ENCODE measurements at places on chromosomes 1 and 21.
A peak's percentile ranks its signal among the peaks of the same experiment; 100 is the strongest.

DNA sequence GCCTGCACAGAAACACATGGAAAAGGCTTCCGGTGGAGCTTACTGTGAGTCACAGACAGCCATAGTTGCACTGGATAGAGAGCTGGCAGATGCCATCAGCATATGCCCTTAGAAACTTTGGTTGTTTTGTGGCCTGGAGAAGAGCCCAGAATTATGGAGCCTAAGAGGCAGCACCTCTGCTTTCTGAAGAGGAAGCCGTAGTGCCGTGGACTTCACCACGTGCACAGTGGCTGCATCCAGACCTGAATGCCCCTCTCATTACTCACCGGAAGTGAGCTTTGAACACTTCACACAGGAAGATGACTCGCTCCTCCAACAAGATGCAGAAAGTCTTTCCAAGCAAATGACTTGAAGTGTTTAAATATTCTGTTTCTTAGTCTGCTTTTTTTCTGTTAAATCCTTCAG lies 28.4 kb downstream of the JUN start:
- DNase-seq, result peak; percentile 40

- DNase-seq, result no peak
These were observed 6.4 kb upstream of the CDK11B start for GRCh38 chr1:1664941-1665814.

DNA sequence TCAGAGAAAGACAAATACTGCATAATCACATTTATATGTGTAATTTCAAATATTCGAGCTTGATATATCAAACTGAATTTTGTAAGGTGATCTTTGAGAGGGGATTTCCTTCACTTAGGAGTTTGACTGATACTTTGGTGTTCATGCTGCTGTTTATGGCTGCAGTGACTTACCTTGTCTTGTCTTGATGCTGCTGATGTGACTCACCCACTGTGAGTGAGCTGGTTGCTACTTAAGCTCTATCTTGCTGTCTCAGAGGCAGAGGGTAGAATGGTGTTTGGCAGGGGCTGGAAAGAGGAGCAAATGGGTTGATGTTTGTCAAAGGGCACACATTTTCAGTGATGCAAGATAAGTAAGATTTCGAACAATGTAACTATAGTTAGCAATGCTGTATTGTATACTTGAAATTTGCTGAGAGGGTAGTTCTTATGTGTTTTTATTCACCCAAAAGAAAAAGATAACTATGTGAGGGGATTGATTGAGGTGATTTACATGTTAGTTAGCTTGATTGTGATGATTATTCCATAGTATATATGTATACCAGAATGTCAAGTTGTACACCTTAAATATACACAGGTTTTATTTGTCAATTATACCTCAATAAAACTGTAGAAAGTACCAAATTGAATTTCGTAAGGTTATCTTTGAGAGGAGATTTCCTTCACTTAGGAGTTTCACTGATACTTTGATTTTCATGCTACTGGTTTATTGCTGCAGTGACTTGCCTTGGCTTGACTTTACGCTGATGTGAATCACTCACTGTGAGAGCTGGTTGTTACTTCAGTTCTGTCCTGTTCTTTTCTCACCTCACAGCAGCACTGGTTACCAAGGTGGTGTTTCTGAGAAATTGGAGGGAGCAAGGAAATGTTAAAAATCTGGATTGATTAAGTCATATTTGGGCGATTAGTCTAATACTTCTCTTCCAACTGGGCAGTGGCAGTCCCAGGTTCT lies 94.5 kb upstream of the SLC5A9 start:
- no peak for DNase-seq

GRCh38 chr1:92219028-92219427 lies 1.3 kb downstream of the C1orf146 start:
- DNase-seq, result no peak

DNA sequence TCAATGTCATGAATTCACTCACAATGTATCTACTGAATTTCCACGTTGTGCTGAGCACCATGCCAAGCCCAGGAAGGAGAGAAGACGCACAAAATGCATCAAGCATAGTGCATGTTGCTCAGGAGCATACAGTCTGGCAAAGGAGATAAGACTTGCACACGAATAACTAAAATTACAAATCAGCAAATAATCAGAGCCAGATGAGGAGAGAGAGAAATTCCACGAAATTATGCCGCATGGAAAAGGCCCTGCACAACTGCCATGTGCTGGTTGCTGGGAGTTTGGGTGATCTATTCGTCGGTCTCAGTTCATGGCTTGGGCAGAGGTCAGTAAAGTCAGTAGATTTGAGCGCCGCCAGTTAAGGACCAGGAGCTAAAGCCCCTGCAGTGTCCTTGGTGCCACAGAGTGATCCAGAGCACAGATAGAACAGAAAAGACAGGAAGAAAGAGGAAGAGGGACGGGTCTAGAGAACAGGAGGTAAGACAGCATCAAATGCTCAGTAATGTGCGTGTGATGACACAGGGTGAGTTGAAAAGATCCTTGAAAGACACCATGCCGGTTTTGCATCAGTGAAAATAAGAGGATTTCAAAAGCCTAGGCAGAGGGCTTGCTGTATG lies 55.1 kb upstream of the ZNF281 start:
- no peak for DNase-seq

- DNase-seq, result no peak
These were observed 17.0 kb upstream of the CD101 start for GRCh38 chr1:116984406-116985160.

DNA sequence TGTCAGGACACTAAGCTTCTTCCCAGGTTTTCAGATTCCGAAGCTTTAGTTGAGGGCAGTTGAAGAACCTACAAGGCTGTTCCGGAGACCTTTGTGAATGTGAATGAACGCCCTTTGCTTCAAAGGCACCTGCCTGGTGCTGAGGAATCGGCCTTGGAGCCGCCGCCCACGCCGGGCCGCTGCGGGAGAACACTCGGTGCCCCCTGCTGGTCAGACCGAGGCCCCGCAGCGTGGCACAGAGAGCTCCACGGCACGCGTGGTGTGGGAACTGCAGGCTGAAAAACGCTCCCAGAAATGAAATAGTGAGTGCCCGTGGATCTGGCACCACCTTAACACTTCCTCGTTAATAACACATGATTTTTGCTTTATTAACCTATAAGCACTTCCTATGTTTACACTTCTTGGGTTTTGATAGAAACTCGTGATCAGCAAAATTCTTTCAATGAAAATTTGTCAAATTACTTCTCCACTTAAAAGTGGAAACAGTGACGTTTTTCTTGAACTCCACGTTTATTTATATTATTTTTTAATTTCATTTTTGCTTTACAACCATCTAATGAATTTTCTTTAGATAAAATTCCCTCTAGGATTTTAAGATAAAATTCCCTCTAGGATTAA lies 460.6 kb downstream of the DSCAM start:
- peak; percentile 62 for DNase-seq

DNA sequence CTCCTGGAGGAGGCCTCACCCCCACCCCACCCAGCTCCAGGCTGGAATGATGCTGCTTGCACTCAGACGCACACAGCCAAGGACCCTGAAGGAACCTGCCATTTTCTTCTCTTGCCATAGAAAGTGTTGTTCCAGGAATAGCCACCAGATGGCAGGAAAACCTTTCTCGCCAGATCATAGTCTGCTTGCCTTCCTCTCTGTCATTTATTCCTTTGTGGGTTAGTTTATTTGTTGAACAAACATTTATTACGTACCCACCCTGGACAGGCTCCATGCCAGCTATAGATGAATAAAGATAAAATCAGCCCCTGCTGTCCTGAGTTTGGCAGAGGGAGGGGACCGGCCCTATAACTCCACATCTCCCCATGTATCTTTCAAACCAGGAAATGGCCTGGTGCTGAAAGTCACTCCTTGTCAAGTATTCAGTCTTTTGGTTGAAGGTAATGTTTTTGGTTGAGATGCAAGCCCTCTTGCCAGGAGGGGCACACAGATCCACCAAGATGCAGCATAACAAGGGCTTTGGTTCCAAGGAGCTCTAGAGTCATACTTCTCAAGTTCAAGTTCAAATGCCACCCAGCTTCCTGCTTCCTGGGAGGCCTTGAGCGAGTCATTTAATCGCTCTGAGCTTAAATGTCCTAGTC lies 7.0 kb upstream of the KCNC4 start:
- peak; percentile 83 for DNase-seq

DNA sequence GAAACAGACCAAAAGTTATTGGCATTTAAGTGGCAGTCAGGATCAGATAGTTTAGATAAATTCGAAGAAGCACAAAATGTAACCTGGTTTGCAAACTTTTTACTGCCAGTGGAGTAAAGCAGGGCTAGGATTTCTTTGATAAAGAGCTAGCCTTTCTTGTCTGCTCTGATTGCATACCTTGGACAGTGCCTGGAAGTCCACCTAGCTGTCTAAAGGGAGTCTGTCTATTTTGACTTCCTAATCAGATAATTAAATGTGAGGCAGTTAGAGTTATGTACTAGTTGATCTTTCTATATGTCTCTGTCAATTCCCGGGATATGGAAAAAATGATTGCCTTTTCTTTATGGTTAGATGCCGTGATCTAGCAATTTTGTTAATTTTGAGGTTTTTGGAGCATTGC lies 4.1 kb downstream of the GPSM2 start:
- DNase-seq, result no peak

GRCh38 chr21:34526241-34526617 lies 14.2 kb upstream of the KCNE1 start:
- DNase-seq, result no peak

DNA sequence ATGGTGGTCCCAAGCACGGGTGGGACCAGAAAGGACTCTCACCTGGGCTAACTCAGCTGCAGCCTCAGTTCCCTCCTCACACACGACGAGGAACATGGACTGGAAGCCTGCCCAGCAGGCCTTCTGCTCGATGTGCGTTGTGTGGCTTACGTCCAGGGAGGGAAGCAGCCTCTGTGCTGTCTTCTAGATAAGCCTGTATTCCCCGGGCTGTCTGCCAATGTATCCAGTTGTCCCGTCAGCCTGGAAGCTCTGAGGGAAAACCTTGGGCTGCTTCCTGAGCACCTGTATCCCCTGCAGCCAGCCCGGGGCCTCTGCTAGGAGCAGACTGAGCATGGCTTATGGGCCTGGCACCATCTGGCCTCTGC lies 10.5 kb downstream of the PCSK9 start:
- peak; percentile 89 for DNase-seq

DNA sequence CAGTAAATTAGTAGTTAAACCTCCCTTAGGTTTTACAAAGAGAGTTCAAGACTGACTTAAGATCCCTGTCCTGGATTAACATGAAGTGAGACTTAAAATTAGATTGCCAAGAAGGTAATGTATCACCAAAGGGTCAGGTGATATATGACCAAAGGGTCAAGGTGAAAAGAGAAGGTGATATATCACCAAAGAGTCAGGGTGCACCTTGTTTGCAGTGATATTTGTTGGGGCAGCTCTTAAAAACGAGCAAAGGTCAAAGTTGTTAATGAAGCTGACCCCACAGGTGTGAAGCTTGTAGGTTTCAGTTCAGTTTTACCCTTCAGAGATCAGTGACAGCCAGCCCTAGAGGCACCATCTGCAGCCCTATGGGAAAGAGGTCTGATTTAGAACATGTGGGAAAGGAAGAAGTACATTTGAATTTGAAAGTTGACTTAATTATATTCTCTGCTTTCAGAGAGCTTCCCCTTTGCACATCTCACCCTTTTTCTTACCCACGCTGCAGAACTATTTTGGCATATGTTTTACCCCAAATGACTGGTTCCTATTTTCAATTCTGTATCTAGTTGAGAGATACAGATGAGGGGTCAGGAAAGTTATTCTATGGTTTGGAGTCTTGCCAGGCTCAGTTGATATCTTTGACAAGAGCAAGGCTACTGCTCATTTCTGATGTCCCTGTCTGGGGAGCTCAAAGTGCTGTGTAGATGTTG lies 170.8 kb downstream of the S1PR1 start:
- no peak for DNase-seq

DNA sequence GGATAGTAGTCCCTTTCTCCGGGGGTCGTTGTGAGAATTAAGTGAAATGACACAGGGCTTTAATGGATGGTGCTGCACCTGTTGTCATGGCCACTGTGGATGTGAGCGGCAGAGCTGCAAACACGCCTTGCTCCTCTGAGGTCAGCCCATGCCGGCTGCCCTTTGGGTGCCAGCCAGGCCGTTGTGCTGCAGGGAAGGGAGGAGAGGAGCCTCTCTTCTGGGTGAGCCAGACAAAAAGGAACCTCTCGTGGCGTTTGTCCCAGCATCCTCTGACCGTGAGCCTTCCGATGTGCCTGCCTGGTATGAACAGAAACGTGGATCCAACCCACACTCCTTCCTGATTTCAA lies 383.0 kb upstream of the VAMP3 start:
- DNase-seq, result no peak

- peak; percentile 30 for DNase-seq
These were observed 35.2 kb upstream of the MUTYH start for GRCh38 chr1:45375104-45376090.

- DNase-seq, result no peak
These were observed 45.9 kb downstream of the MATN1 start for GRCh38 chr1:30677471-30677870.

DNA sequence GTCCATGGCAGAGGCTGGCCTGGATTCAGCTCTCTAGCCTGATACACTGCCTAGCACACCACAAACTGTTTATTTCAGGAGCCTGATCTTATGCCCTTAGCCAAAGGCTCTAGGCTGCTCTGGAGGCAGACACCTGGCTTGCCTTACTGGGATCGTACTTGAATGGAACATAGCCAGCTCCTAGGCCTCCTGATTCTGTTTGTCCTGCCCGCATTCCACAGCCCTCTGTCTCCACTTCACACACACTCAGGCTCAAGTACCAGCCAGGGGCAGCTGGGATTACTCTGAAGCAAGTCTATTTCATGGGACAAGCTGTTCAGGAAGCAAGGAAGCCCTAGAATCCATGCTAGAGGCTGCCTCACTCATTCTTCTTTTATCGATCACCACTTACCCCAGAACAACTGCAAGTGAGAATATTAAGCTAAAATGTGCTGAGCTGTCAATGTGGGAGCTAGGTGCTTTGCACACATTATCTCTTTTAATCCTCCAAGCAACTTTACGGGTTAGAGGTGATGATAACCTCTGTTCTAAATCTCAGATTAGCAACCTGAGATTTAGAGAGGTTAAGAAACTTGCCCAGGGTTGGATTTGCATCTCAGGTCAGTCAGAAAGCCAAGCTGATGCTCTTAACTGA lies 31.1 kb upstream of the CYP4B1 start:
- DNase-seq, result peak; percentile 22

- no peak for DNase-seq
These were observed 36.5 kb downstream of the SCCPDH start for GRCh38 chr1:246760422-246761347.

- DNase-seq, result peak; percentile 61
These were observed 12.4 kb downstream of the RIPK4 start for GRCh38 chr21:41754479-41754891.

GRCh38 chr1:200627575-200628222 lies 7.1 kb upstream of the KIF14 start:
- no peak for DNase-seq

DNA sequence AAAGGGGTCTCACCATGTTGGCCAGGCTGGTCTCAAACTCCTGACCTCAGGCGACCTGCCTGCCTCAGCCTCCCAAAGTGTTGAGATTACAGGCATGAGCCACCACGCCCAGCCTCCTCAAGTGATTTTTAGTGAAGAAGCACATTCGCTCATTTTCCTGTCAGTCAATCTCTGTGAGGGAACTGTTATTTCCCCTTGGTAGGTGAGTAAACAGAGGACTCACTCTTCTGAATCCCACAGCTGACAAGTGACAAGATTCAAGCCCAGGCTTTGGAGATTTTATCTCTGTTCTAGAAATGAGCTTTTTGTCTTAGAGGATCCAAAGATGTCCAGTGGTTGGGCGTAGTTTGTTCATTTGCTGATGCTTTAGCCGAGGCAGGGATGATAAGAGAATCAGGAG lies 43.9 kb upstream of the TACSTD2 start:
- DNase-seq, result peak; percentile 12

All from tongue (tissue), 3 donors.